NCI-H2081 treated with DMSO at 0.1 percent for 48 hours (cell line): ENCODE measurements at places on chromosomes 3 and 15.

DNA sequence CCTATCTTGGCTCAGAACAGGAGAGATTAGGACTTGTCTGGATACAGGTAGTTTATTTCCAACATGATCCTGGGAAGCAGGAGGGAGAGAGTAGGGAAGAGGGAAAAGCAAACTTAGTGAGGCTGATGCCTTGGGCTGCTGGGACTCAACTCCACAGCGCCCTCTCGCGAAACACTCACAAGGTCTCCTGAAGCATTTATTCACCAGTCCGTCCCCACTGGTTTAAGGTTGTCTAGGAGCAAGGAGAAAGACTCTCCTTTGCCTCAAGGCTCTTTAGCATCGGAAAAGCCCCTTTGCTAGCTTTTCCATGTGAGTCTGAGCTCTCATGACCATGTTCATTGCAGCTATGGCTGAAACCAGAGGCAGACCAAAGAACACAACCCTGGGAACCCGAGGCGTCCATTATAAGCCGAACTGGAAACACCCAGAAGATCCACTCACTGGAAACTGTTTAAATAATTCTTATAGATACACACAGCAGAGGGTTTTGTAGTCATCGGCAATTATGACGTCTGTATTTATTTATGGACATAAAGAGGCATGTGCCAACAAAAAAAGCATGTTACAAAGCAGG lies 244.5 kb downstream of the CD47 start:
- no peak for DNase-seq

- DNase-seq: no peak
These were observed 45.7 kb downstream of the EHHADH start for GRCh38 chr3:185207931-185208746.

- no peak for DNase-seq
These were observed 90.3 kb downstream of the FMN1 start for GRCh38 chr15:33104212-33104611.

GRCh38 chr3:50759015-50759414 lies 84.3 kb downstream of the DOCK3 start:
- no peak for DNase-seq

- no peak for DNase-seq
These were observed 812 bp downstream of the P4HTM start for GRCh38 chr3:48990636-48991469.

GRCh38 chr15:82129761-82130160 lies 83.9 kb upstream of the MEX3B start:
- no peak for DNase-seq

GRCh38 chr3:185741586-185741985 lies 83.3 kb downstream of the IGF2BP2 start:
- no peak for DNase-seq

DNA sequence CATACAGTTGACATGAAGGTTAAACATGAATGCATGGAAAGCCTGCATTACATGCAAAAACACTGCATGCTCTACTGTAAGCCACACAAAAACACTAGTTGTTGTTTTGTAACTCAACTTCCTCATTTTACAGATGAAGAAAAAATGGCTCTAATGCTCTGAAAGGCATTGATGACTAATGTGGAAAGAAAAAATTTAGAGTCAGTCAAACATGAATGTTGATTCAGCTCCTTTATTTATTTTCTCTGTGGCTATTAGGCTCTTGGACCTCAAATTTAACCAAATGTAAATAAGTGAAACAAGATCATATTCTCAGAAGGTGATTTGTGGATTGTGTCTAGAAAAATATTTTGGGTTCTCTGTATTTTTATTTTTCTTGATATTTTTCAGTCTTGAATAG lies 336.7 kb upstream of the ZNF717 start:
- DNase-seq: no peak

DNA sequence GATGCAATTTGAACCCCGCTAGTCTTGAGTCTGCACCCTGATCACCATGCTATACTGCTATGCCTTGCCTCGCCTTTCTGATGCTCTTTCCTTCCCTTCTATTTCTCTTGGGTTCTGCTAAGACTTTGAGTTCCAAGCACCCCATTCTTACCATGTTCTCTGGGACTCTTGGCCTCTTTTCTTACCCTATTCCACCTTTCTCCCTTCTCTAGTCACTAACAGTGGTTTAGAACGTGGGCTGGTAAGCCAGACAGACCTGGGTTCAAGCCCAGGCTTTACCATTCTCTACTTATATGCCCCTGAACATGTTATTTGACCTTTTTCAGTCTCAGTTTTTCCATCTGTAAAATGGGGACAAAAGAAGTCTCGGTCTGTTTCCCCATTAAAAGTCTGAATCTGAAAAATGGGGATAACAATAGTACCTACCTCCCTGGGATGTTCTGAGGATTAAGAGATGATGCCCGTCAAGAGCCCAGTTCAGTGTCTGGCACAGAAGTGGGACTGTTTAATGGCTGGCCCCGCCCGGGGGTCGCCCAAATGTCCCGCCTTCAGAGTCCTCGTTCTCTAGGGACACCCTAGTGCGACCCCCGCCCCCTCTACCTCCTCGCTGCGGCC lies 376 bp downstream of the TADA3 start:
- no peak for DNase-seq

DNA sequence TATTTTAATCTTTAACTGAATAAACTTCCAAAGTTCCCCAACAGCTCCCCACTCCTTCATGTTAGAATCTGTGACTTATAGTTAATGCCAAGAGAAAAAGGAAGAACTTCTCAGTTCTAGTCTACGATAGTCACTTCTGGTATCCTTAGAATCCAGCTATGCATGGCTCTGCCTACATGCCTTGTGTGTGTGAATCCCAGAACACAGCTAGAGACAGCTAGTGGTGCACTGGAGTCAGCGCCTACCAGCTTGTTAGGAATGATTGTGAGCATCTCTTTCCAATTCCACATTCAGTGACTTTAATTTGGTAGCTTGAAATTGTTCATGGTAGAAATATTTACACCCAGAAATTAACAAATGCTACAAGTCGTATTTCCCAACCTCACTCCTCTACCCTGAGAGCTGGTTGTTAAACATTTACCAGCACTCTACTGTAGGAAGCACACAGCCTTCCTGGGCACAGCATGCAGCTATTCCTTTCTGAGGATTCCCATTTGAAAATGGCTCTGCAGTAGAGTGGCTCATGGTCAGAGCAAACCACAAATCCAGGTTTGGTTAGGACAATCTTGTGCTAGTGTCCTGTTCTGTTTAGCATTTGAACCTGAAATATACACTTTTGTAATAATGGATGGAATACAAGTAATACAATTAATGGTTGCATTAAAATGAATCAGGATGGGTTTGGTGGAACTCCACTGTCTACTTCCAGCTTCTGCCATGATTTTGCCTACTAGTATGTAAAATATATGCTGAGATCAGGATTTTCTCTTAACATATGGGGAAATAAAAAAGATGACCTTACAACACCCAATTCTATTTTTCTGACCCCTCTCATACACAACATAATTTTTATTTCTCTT lies 371.0 kb upstream of the GBE1 start:
- no peak for DNase-seq

GRCh38 chr3:59565125-59565524 lies 515.3 kb upstream of the CFAP20DC start:
- no peak for DNase-seq

DNA sequence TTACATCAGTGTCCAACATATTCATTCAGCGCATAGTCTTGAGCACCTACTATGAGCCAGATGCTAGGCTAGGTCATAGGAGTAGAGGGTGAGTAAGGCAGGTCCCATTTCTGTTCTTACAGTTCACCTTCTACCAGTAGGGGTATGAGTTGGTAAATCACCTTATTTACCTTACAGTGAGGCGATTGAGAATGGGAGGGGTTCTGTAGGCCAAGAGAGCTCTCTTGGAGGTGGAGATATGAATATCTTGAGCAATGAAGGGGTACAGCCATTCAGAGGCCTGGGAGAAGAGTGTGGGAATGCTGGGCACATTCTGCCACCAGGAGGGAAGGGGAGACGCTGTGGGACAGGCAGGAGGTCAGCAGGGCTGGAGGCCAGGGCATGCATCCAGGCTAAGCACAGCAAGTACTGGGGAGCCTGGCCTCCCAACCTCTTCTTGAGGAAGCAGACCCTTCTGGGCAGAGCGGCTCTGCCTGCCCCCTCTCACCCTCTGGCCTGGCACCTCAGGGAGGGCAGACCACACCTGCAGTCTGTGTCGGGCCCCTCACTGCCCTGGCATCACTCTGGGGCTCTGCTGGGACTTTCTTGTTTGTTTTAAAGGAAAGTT lies 123.4 kb downstream of the EEFSEC start:
- DNase-seq: no peak

DNA sequence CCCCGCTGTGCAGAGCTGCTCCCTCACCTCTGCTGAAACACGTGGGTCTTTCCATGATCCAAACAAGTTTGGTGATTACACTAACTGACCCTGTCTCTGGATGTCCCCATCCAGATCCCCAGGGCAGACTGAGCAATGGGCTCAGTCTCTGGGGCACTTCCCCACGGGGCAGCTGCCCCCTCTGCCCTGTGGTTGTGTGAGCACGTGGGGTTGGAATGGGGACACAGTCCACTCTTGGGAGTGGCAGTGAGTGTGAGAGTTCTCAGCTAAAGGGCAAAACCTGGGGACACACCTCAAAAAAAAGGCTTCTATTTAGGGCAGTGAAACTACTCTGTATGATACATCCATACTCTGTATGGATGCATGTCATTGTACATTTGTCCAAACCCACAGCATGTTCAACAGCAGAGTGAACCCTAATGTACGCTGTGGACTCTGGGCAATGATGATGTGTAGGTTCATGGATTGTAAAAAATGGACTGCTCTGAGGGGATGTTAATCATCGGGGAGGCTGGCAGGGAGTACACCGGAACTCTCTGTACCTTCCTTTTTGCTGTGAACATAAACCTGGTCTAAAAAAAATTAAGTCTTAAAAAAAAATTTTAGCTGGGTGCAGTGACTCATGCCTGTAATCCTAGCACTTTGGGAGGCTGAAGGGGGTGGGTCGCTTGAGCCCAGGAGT lies 49.9 kb upstream of the BLM start:
- DNase-seq: no peak

DNA sequence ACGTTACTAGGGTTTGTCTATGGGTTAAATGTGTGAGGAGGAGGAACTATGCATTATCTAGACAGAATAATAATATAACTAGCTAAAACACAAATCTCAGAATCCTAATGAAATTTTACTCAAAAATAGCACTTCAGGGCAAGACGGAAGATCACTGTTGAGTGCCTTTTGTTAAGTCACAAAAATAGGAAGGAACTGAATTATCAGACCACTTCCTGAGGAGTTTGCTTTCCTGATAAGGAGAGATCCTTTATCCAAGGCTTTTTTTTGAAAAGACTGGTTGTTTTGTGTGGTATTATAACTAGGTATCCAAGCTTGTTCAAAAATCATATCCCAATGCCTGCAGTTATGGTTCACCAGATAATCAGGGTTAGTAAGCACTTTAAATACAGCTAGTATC lies 34.6 kb downstream of the NR2E3 start:
- no peak for DNase-seq

DNA sequence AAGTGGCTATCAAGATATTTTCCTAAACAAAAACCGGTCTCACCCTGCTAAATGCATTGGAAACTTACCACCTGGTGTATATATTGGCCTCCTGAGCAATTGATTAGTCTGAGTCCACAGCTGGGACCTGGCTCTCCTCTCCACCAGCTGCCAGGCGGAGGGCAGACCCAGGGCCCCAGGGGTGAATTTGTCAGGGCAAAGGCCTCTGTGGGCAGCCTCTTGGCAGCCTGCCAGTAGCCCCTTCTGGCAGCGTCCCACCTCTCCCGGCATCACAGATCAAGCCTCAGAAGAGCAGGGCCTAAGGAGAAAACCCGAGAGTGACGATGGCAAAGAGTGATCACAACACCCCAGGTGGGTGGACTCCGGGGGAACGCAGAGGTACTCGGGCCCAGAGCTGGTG lies 43.0 kb upstream of the IDH2 start:
- DNase-seq: no peak

DNA sequence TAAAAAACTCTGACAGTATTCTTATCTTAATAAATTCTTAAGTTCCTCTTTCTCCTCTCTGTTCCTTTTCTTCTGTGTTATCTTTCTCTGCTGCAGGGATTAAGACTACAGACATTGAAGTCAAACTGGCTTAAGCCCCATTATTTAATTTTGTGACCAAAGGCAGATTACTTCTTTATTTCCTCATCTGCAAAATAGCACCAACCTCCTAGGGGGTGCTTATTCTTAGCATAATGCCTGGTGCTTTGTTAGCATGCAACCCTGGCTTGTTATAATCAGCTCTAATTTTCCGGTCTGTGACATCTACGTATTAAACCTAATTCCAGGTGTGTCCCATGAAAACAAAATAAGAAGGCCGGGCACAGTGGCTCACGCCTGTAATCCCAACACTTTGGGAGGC lies 23.8 kb downstream of the SEMA6D start:
- no peak for DNase-seq

GRCh38 chr15:59260090-59260489 lies 53.4 kb downstream of the LDHAL6B start:
- no peak for DNase-seq

- DNase-seq: no peak
These were observed 710 bp downstream of the LRRC57 start for GRCh38 chr15:42547918-42548248.

GRCh38 chr3:115915061-115915460 lies 291.8 kb downstream of the GAP43 start:
- DNase-seq: no peak

- no peak for DNase-seq
These were observed 545.7 kb downstream of the TBL1XR1 start for GRCh38 chr3:176651622-176652021.

- DNase-seq: no peak
These were observed 201.6 kb upstream of the GOLGA6L4 start for GRCh38 chr15:84033793-84034553.
